ENCODE measurements at places on chromosomes 13 and 19.

DNA sequence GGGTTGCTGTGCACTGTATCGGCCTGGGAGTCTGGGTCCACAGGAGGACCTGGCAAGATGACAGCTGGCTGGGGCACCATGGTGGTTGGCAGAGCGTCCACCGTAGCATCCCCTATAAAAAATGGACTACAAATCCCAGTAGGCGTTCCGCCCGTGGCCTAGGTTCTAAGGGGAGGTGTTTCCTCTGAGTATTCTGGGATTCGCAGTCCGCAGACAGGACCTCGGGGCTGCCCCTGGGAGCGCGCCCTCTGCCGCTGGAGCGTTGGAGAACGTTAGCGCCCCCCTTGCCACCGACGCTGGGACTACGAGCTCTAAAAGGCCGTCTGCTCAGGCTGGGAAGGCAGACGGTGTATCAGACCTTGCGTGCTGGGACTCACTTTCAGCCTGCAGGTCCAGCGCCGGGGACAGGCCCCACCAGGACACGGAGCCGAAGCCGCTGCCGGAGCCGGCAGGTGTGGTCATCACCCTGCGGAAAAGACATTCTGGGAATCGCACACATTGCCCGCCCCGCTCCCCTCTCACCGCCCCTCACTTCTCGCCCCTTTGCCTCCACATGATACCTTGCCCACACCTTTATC, 372 bp downstream of the DNAAF3 start:
- DNase-seq = peak; percentile 53

DNA sequence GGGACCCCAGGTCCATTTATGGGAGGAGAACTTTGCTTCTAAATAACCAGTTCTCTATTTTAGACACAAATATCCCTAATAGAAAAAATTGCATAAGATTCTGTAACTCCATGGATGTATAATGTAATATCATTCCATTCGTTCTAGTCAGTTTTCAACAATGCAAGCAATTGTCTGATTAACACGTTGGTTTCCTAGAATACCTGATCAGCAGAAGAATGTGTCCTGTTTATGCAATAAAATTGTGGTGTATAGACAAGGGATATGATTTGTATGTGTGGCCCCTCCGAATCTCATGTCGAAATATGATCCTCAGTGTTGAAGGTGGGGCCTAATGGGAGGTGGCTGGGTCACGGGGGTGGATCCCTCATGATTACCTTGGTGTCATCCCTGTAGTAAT, 62.1 kb downstream of the RUBCNL start:
- DNase-seq = no peak

DNA sequence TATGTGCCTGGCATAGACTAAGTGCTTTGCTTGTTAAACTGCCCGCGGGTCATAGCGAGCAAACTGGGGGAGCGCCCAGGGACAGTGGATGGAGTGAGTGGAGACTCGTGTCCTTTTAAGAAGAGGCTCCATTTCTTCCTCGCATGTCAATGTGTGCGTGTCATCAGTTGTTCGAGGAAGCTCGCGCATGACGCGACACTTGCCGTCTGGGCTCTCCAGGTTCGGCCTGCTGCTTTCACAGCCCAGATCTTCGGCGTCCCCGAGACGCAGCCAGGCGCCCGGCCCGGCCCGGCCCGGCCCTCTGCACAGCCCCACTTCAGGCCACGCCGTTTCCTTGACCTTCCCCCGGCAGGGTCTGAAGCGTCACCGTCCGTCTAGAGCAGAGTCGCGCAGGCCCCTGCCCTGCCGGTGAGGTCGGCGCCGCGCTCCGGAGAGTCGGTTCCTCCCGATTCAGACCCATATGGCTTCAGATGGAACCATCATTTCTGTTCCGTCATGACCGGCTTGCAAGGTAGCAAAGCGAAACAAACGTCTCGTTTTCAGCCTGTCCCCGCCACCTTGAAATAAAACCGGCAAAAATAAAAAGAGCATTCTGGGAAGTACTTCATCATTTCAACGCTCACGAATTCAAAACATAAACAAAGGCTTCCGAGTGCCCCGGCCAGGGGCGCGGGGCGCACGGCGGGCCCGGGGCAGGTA, 599 bp upstream of the ARHGEF7 start:
- no peak for DNase-seq

DNA sequence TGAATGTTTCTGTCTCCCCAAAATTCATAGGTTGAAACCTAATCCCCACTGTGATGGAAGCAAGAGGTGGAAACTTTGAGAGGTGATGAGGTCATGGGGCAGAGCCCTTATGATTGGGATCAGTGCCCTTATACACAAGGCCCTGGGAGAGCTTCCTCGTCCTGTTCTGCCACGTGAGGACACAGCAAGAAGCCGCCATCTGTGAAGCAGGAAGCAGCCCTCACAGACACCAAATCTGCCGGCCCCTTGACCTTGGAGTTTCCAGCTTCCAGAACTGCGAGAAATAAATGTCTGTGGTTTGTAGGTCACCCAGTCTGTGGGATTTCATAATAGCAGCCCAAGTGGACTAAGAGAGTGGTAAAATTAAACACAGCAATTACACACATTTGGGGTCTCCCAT, 737.4 kb downstream of the UQCRFS1 start:
- no peak for DNase-seq

DNA sequence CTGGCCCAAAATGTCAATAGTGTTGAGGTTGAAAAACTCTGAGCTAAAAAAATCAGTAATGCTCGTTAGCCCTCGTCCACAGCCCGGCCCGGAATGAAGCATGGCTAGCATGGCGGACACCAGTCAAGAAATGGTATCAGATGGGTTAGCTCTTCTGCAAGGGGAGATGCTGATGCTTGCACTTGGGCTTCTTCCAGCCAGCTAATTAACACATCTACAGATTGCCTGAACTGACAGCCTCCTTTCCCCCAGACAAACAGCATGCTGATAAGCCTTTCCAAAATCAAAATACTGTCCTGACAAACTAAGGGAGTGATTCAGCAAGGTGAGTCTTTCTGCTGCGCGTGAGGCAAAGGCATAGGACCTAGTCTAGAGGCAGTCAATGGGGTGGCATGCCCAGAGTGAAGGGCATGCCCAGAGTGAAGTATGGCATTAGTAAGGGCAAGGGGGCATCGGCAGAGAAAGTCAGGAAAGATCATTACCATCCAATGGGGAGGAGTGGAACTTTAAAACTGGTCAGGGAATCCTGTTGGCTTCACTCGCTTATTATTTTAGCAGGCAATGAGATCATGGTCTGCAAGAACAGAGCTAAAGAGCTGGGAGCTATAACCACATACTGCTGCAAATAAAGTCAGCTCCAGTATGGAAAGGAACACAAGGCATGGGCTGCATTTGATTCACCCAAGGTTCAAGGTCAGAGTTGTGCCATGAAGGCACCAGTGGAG, 30.2 kb upstream of the UBE2L5 start:
- no peak for DNase-seq

GRCh38 chr13:39099231-39099630, 61.0 kb downstream of the NHLRC3 start:
- no peak for DNase-seq

DNA sequence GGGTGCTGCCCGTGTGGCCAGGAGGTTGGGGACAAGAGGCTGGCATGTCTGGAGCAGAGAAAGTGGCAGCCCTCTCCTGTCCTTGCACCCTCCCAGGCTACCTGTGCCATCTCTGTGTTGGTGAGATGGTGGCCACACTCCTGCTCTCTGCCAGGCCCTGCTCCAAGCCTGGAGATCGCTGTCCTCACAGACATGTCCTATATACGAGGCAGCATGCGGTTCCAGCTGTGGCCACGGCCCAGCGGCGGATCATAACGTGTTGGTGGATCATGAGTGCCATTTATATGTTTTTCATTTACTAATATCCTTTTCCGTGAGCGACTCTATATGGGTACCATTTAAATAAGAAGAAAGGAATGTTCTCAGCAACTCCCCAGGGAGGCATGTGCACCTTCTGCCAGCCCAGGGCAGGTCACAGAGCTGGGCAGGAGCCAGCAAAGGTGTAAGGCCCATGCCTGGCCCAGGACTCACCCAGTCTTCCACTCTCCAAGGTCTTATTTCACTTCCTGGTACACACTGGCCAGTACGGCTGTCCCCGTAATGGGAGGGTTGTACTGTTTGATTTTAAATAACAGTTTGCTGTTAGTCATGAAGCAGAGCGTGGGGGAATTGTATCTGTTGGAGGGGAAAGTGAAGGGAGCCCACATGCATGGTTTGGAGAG, 47.2 kb upstream of the LDLR start:
- DNase-seq = no peak

GRCh38 chr13:21882766-21883165, 211.9 kb downstream of the FGF9 start:
- no peak for DNase-seq

DNA sequence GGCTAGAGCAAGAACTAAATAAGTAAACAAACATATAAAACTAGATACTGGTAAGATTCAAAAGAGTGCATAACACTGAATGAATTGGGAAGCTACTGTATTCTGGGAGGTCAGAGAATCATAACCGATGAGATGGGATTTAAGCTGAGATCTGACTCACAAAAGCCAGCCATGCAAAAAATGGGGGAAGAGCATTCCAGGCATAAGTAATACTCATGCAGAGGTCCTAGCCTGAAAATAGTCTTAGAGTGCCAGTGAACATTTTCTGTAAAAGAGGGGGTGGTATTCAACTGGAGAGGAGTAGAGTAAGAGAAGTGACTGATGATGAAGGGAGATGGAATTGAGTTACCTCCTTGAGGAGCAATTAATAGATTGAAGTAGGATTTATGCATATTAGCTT, 872.0 kb upstream of the GPC6 start:
- no peak for DNase-seq

- DNase-seq = no peak
Measured at GRCh38 chr13:96994017-96994857, at the start of gene OXGR1. Gene OXGR1 (minus strand): TSS chr13:96994476. CDS start chr13:96987759, 6,717 bp downstream.

GRCh38 chr19:1768248-1768647, 14.9 kb downstream of the ONECUT3 start:
- DNase-seq = no peak

- DNase-seq = no peak
Measured at GRCh38 chr13:113883921-113884804, 20.3 kb upstream of the GAS6 start.

GRCh38 chr19:15161028-15161984, 39.5 kb downstream of the NOTCH3 start:
- DNase-seq = no peak

DNA sequence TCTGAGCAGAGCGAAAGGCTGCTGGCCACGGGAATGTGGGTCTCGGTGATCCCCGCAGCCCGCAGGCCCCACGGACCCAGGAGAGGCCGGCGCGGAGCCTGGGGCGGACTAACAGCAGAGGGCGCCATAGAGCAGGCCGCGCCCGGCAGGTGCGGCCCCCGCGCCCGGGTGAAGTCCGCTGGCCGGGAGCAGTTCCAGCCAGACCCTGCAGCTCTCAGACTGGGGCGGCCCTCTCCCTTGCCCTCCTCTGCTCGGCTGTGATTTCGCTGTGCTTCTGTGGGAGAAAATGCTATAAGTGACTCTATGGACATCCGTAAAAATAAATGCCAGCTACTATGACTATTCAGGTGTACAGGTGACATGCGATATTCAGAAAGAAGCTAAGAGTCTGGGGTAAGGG, 37.7 kb downstream of the GSX1 start:
- DNase-seq = no peak

GRCh38 chr13:100566543-100566942, 22.0 kb downstream of the GGACT start:
- peak; percentile 25 for DNase-seq

DNA sequence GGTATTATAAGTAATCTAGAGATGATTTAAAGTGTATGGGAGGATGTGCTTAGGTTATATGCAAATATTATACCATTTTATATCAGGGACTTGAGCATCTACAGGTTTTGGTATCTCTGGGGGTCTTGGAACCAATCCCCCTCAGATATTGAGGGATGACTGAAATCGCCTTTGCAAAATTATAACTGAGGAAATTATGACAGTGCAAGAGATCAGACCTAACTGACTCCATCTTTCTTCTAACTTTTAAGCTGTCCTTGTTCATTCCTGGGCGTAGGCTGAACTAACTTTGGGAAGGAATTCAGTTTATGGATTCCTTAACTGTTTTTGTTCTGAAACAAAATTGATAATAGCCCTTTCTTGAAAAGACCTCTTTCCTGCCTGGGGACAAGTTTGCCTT, 190.7 kb upstream of the KL start:
- no peak for DNase-seq

DNA sequence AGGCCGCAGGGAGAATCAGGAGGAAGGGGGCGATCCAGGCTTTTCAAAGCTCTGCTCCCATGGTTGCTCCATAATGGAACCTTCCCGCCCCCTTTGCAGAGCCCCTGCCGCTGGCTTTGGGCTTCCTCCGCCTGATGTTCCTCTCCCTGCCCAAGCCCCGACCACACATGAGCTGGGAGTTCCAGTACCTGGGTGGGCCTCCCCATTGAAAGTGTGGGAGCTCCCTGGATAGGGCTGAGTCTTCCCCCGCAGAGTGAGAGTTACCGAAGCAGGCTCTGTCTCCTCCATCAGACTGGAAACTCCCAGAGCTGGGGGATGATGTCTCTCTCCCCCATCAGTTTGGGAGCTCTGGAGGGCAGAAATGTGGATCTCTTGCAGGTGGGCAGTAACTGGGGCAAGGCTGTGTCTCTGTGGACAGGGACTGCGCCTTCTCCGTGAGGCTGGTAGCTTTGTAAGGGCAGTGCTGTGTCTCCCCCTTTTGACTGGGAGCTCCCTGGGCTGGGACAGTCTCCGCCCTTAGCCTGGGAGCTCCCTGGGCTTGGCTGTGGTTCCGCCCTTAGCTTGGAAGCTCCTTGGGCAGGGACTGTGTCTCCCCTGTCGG, 722 bp downstream of the DCAF15 start:
- peak; percentile 34 for DNase-seq

DNA sequence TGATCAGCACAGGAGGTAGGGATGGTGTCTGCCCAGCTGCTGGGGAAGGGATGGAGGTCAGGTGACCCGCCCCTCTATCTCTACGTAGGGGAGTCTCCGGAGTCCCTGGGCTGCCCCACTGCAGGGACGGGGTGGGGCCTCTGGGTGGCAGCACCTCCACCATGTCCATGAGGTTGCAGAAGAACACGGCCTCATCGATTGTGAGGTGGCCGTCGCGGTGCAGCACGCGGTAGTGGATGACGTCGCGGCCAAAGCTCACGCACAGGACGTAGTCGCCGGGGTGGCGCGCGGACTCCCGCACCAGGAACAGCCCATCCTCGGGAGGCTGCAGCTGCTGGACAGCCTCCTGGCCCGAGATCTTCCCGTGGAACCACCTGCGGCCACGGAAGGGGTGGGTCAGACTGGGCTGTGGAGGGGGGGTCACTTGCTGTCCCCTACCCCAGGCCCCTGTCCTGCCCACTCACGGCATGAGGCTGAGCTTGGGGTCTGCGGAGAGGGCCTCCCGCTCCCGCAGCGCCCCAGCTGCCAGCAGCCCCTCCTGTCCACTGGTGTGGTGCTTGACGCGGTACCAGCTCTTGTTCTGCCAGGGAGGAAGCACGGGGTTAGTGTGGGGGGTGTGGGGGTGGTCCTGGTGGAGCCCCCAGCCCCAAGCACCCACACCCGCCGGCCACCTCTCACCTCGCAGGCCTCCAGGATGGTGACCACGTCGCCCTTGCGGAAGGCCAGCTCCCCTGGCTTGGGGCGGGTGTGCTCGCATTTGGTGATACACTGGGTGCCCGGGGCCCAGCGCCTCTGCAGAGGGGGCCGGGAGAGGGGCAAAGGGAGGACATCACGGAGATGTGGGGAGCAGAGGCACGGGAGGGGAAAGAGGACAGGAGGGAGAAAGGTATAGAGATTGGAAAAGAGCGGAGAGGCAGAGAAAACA, 2.3 kb downstream of the MATK start:
- DNase-seq = no peak

Measured in RCC 7860 (cell line).